ENCODE measurements at places on chromosomes 2 and 18.

GRCh38 chr2:128502200-128502599 is 183.5 kb upstream of the HS6ST1 start:
- DNase-seq, result no peak

DNA sequence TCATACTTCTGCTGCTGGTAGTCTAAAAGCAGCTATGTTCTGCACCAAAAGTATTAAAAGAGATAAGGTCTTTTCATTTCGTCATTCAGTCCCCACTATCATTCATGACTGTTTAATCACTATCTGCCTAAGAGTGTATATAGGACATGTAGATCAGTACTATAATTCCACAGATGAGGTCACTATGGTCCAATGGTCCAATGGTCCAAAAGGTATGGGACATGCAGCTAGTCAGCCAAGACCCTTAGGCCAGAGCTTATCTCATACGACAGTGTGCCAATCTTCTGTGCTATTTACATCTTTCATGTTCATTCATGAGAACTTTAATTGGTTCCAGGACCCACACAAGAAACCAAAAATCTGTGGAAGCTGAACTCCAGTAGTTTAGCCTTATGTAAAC is 42.6 kb upstream of the SDC1 start:
- DNase-seq, result no peak

- DNase-seq, result no peak
These were observed 125.6 kb downstream of the CTNNA2 start for GRCh38 chr2:79638410-79638809.

GRCh38 chr2:127701651-127702394 is 526 bp downstream of the SFT2D3 start:
- peak; percentile 37 for DNase-seq

DNA sequence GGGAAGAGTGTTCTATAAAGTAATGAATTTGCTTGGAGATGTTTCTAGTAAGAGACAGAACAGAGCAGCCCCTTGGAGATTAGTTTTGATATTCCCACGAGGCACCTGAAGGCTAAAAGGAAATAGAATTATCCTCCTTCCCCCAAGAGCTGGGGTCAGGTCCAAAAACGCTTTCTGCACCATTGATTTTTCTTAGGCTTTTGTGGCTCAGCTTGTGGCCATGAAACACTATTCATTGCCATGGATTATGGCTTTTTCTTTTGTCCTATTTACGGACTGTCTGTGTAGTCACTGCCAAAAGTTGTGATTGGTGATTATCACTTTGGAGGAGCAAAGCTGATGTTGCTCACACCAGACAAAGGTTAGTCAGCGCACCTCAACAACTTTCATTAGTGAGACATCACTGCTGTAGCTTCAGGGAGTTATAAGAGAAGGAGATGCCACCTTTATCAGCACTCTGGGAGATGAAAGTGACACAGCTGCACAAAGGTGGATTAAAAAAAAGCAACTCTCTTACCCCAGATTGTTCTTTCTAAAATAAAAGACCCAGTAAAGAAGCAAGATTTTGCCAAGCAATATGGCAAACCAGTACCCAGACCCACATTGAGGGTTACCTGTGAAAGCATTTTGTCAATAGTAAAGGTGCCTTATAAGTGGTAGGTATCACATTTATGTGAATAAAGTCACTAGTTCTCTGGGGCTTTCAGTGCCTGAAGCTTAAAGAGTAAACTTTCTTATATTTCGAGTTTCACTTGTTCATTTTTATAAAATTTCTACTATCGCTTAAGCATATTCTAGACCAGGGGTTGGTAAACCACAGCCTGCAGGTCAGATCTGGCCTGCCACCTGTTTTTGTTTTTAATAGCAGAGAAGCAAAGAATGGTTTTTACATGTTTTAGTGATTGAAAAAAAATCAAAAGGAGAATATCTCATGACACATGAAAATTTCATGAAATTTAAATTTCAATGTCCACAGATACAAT is 10.6 kb downstream of the CXCR4 start:
- DNase-seq, result no peak

DNA sequence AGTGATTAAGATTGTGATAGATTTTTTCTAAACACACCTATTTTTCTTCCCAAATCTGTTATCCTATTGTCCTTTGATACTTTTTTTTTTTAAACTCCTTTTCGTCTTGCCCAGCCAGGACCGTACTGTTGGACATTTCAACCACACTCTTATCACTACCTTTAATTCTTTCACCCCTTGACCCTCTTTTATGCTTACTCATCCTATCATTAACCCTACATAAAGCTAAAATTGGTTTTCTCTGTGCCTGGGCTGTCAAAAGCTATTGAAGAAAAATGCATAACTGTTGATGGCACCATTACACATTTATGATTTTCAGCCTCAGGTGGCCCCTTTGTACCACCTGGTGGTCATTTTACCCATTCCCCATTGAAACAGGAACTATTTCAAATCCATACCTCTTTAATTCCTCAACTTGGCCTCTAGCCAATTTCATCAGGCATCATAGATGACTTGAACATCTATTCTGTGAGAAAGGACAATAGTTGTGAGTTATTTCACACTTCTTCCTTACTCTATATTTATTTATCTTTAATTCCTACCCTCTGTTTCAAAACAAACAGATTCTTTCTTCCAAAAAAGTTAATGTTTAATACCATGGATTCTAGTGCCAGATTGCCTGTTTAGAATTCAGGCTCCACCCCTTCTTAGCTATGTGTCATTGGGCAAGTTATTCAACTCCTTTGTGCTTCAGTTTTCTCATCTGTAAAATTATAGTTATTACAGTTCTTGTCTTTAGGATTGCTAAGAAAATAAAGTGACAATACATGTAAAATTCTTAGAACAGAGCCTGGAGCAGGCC is 258.6 kb downstream of the CAMKMT start:
- no peak for DNase-seq

DNA sequence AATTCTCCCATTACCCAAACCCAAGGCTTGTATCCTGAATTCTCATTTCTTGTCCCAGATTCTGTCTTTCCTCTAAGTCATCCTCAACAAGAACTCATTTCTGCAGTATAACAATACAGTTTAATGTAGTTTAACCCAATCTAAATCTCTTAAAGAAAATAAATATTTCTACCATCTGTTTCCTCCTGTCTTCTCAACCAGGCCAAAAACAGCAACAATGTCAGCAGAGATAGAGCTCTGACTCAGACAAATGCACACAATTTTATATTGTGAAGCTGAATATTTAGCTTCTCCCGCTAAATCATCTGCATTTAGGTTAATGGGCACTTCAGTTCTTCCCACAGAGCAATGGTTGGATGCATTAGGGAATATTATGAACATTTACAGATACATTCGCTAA is 35.7 kb upstream of the KYNU start:
- no peak for DNase-seq

GRCh38 chr18:80104364-80104779 is 4.7 kb upstream of the ADNP2 start:
- no peak for DNase-seq

DNA sequence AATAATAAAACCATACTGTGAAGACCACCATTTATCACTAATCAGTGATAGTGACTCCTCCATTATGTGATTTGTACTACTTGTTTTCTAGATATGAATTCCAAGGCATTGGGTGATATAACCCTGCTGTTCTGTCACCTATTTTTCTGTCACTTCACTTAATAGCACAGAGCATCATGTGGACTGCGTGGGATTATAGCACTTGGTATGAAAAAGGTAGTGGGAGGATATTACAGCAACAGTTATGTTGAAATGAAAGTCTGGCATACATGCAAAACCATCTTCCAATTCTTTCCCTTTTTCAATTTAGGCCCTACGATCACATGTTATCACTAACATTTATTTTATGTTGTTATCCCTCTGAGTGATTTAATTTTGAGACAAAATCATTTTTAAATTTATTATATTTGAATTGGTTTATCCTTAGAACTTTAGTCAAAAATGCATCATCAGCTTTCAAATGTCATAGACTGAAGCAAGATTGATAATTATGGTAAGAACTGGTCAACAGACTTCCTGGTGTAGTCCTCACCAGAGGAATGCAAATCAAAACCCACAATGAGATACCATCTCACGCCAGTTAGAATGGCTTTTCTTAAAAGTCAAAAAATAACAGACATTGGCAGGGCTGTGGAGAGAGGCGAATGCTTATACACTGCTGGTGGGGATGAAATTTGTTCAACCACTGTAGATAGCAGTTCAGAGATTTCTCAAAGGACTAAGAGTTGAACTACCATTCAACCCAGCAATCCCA is 242.6 kb downstream of the IKZF2 start:
- DNase-seq, result no peak

DNA sequence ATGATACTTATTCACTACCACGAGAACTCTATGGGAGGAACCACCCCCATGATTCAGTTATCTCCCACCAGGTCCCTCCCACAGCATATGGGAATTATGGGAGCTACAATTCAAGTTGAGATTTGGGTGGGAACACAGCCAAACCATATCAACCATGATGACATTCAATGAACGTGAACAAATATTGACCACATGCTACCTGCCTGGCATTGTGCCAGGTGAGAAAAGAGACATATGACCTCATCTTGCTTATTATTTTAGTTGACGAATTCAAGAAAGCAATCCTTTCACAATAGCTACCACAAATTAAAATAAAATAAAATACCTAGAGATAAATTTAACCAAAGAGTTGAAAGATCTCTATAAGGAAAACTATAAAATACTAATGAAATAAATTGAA is 286.5 kb upstream of the CRIM1 start:
- DNase-seq, result no peak

DNA sequence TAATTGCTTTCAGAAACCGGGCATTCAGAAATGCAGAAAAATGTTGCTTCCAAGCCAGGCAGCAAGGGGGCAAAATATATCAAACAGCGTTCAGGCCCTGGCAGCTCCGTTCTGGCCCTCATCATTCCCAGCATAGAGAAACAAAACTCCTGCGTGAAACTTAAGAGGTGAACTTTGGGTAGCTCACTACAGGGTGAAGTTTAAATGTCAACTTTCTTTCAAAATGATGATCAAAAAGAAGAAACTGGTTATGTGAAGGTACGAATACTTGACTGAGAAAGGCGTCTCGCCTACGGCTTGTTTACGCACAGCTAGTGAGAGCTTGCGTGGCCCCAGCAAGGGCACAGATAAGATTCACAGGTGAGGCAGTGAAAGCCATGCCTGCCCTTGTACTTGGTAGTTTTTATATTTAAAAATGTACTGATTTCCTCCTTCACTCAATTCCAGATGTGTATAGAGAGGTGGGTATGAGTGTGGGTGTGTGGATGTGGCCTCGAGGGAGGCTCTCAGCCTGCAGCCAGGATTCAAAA is 127.5 kb downstream of the NFATC1 start:
- DNase-seq, result no peak

- no peak for DNase-seq
These were observed 1074.8 kb upstream of the CDH2 start for GRCh38 chr18:29251681-29252080.

- DNase-seq, result no peak
These were observed 7.4 kb upstream of the MBOAT2 start for GRCh38 chr2:9010866-9011265.

- no peak for DNase-seq
These were observed 42.1 kb upstream of the SNTG2 start for GRCh38 chr2:908568-908967.

GRCh38 chr2:167462379-167462778 is 574.1 kb downstream of the XIRP2 start:
- DNase-seq, result no peak

- no peak for DNase-seq
These were observed 48.6 kb downstream of the POLE4 start for GRCh38 chr2:75007061-75007460.

DNA sequence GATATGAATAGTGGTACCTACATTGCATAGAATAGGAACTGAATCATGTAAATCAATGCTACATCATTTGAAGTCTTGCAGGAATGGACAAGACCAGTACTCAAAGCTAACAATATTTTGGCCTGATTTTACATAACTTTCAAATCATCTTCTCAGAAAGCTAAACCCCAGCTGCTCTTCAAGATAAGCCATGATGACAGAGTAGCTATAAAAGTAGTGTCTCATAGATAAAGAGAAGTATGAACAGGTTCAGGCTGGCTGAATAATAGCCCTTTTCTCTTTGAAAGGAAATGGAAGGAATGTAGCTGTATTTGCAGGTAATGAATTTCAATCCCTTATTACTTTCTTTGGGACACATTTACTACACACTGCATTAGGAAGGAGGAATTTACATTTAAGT is 28.2 kb downstream of the TSPYL6 start:
- no peak for DNase-seq

DNA sequence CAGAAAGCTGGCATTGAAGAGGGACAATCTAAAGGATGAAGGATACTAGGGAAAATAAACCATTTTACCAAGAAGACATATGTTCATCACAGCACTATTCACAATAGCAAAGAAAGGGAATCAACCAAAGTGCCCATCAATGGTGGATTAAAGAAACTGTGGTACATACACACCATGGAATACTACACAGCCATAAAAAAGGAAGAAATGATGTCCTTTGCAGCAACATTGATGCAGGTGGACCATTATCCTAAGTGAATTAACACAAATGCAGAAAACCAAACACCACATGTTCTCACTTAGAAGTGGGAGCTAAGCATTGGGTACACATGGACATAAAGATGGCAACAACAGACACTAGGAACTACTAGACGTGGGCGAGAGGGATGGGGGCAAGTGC is 7.2 kb upstream of the MFF start:
- DNase-seq, result no peak
